Activated CD4-positive, CD25-positive, alpha-beta regulatory T cell treated with anti-CD3 and anti-CD28 coated beads, Interleukin-2, amount 50 U/mL, for 72 hours (primary cell): ENCODE measurements at places on chromosomes 4 and X.

GRCh38 chr4:24888475-24889344 is 24.1 kb downstream of the CCDC149 start:
- no peak for DNase-seq

DNA sequence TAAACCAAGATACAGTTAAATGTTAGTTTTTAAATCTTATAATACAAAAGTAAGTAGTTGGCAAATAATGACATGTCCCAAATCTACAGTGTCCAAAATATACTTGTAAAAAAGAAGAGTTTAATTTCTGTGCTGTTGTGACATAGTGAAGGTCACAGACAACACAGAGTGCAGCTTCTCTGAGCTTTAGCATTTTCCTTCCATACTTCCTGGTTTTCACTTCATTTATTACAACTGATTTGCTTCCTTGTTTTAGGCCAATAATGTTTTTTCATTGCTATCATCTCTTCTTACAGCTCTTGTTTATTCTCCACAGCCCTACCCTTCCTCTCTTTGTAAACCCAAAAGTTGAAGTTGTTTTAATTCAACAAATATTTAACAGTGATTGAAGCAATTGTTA is 132.4 kb upstream of the TET2 start:
- no peak for DNase-seq

DNA sequence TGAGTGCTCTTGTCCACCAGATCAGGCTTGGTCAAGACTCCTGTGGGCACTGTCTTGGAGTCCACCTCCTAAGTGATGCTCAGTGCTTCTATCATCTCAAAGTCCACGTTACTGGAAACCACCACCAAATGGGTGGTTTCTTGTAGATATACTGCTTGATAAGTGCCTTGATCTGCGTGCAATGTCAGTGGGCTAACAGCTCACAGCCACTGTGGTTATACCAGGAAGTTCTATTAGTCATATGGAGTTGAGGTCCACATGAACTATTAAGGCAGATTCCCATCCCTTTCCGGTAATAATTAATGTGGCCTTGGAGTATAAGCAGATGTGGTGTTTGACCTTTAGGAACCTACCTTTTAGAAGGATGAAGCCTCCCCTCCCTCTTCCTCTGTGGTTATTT is 161.9 kb downstream of the ZNF518B start:
- DNase-seq, result no peak

DNA sequence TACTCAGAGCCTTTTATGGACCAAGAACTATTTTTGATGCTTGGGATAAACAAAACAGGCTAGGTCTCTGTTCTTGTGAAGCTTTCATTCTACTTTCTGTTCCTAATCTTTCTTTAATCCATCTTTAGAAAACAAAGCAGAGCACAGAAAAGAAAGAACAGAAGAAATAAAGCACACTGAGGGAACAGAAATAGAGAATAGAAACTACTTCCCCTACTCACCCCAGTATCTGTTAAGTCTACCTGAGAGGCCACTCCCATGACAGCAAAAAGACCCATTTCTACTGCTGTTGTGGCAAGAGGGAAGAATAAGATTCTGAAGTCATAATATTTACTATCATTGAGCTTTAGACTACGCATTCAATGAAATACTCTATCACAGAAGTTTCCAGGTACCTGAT is 9.2 kb downstream of the RFC1 start:
- DNase-seq, result no peak

DNA sequence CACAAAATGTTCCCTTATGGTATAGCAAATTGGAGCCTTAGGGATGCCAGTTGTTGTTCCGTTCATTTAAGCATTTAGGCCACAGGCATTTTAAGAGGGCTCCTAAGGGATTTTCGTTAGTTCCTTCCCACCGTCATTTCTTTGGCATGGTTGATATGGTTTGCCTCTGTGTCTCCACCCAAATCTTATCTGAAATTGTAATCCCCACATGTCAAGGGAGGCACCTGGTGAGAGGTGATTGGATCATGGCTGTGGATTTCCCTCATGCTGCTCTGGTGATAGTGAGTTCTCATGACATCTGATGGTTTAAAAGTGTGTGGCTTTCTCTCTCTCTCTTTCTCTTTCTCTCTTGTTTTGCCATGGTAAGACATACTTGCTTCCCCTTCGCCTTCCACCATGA is 104.1 kb downstream of the ASB9 start:
- DNase-seq, result no peak

DNA sequence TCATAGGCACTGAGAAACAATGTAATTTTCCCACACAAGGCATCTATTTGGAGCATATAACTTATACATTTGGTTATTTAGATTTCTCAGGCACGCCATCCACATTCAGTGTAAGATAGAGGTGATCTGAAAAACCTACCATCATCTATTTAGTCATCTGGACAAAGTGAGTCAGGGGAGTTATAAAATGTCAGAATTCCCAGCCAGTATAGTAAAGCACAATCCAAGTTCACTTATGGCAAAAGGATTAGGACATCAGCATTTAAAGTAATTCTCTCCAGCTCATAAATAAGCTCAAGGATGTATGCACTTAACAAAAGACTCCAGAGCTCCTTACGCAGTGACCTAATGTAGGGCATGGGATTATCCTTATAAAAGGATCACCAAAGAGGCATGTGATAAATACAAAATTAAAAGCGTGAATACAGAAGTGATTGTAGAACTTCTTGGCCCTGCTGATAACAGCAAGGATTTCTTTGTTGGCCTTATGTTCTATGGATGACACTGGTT is 65.3 kb upstream of the DCLK2 start:
- no peak for DNase-seq

GRCh38 chr4:75248770-75249407 is 265.3 kb downstream of the RCHY1 start:
- no peak for DNase-seq

GRCh38 chr4:15254236-15254880 is 173.5 kb upstream of the C1QTNF7 start:
- DNase-seq, result no peak

DNA sequence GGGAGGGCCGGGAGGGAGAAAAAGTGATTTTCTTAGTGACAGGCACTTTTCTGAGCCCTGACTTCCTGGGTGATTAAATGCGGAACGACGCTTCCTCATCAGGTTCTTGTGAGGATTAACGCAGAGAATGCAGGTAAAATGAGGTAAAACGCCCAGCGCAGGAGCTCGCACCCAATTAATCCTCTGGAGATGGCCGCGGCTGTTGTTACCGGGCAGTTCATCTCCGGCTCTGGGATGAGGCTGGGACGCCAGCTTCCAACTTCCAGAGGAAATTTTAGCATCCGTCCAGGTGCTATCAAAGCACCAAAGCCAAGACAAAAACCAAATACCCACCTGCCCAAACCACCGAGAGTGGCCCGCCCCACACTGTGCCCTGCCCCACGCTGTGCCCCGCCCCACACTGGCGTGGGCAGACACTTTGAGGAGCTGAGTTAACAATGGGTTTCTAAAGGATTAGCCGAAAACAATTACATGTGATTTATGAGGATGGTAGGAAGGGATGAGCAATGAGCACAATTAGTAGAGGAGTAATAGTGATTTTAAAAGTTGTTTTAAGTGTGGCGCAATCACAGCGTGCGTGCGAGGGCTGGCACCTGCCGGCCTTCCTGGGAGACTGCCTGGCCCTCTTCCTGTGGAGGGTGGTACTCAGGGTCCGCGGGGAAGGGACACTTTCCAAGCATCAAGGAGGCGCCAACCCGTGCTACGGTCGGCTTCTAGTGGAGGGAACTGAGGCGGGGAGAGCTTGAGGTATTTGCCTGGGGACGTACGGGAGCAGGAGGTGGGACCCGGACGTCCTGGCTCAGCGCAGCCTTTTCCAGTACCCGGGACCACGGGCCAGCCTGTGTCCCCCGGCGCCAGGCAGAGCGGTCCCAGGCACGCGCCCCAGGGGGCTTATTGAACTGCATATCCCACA is 41.6 kb upstream of the ADRA2C start:
- no peak for DNase-seq

GRCh38 chr4:1044469-1045192 is 33.2 kb downstream of the FGFRL1 start:
- no peak for DNase-seq

DNA sequence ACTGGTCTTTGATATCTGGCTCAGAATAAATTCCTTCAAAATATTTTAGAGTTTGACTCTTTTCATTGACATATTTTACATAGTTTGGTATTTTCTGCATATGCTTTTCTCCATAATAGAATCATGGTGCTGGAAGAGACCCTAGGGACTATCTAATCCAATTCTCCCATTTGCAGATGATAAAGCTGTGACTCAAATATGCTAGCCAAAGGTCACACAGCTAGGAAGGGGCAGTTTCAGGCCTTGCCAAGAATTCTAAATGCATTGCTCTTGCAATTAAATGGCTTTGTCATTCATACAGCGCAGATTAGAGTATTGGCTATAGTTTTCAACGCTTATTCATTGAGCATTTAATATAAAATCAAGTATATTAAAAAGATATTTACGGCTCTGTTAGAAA is 374.1 kb upstream of the RASGEF1B start:
- no peak for DNase-seq

DNA sequence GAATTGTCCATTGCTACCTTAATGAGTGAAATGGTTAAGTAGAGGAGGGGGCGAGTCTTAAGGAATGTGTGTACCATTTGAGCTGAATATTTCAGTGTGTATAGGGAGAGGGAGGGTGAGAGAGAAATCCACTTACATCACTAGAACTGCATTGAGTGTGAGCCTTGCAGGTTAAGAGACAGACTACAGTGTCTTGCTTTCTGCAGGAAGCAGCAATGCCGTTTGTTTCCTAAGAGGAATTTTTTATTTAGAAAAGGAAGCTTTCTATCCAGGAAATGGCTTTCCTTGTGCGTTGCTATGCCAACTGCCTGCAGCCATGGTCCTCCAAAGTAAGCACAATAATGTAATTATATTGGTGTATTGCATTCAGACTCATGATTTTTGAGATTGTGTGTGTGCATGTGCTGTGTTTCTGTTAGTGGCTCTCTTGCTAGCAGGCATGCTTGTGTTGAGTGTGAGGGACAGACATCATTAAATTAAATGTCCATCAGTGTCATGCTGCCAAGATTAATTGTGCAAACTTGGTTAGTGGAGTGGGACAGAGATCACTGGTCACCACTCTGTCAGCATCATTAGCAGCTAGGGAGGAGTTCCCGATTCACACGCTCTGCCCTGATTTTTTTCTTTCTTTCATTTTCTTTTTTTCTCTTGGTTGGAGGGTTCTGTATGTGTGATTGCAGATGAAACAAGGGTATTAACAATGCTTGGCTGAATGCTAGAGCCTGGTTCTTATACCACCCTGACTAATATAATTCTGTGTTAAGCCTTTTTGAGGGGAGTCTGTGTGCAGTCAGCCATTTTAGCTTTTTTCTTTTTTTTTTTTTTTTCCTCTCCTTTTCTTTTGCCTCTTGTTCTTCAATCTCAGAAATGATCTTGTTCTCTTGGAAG is 164.3 kb downstream of the RAPGEF2 start:
- no peak for DNase-seq

DNA sequence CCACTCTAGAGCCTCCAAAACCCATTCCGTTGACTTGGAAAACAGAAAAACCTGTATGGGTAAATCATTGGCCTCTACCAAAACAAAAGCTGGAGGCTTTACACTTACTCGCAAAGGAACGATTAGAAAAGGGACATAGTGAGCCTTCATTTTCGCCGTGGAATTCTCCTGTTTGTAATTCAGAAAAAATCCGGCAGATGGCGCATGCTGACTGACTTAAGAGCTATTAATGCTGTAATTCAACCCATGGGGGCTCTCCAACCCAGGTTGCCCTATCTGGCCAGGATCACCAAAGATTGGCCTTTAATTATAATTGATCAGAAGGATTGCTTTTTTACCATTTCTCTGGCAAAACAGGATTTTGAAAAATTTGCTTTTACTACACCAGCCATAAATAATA is 60.8 kb downstream of the ZNF732 start:
- DNase-seq, result peak; percentile 48

DNA sequence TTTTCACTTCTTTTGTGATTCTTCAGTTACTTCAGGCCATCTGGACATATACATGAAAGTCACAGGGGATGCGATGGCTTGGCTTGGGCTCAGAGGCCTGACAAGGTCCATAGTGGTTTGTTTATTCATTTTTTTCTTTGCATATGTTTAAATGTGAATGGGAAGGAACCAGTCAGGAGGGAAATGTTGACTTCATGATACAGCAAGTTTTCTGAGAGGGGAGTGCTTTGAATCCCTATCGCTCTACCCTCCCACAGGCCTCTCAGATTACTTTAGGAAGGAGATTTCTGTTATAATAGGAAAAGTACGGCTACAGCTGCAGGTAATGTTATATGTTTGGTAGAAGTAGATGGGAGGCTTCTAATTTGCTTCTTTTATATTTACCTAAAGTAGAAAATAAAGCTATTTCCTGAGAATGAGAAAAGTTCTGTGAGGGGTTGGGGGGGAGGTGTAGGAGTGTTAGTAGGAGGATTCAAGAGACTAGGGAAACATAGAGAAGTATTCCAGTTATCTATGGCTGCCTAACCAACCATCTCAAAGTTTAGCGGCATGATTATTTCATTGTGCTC is 322.9 kb downstream of the RAPGEF2 start:
- no peak for DNase-seq

GRCh38 chrX:97145934-97146333 is 262.2 kb downstream of the RPA4 start:
- DNase-seq, result no peak

GRCh38 chr4:184873054-184873453 is 47.3 kb upstream of the ACSL1 start:
- DNase-seq, result no peak

DNA sequence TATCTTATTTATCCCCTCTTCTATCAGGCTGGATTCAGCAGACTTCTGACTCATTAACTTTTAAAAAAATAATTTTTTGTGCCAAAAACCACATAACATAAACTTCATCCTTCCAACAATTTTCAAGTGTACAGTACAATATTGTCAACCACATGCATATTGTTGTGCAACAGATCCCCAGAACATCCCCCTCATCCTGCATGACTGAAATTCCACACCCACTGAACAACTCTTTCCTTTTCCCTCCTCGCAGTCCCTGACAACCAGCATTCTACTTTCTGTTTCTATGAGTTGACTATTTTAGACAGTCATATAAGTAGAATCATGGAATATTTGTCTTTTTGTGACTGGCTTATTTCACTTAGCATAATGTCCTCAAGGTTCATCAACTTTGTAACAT is 2.2 kb upstream of the MID2 start:
- DNase-seq, result no peak

DNA sequence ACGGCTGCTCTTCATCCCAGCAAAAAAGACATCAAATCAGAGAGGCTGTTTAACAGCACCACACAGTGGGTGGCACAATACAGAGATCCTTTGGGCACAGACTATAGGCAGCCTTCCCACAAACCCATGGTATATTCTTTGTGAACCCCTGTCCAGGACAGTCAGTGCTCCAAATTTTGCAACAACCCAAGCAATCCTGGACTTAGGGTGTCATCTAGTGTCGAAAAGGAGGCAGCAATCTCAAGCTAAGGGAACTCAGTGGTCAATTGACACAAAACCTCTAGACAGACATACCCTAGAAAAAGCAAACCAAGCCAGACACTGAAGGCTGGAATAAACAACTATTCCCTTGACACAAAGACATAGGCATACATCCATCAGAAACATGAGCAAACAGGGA is 137.4 kb downstream of the BMP15 start:
- DNase-seq, result no peak

GRCh38 chrX:17525762-17526555 is 151.0 kb downstream of the NHS start:
- DNase-seq, result no peak

- DNase-seq, result no peak
Measured at GRCh38 chr4:65789805-65790204, 119.5 kb upstream of the EPHA5 start.
